ENCODE measurements at places on chromosomes 11 and 22.

DNA sequence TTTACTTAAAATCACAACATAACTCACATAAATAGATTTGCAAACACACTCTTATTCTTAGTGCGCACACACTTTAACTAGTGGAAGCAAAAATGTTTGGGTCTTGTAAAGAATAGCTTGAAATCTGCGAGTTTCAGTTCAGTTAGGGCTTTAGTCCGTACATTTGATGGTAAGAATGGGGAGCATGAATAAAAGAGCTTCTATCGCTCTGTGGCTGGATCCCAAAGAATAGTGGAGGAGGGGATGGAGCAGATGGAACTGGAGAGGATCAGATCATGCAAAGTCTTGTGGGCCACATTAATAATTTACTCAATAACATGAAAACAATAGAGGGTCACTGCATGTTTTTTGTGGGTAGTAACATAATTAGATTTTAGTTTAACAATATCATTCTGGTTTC lies 44.3 kb downstream of the DNHD1 start:
- H3K27ac ChIP-seq = no peak overlapping the region
- no peaks in the 10 kb centered on the region for H3K27me3 ChIP-seq
- peaks cover 18% of the 10 kb centered on the region for H3K4me1 ChIP-seq
- peaks cover 2% of the 10 kb centered on the region for H3K36me3 ChIP-seq
- DNase-seq = no peak

DNA sequence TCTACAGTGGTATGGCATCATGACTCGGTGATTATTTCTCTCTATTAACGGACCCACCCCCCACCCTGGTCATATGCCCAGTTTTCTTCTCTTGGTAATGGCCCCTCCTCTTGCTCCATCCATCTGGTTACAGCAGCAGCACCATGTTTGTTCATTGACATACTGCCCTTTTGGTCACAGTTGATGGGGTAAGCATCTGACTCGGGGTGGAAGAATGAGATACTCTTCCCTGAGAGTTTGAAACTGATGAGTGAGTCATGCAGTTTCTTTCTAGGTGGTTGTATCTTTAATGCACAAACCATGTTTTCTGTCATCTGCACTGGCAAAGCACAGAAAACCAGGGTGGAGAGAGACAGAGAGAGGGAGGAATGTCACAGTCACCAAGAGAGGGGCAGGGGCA lies 126.0 kb downstream of the SYN3 start:
- no peaks in the 10 kb centered on the region for H3K4me1 ChIP-seq
- H3K36me3 ChIP-seq = peaks cover 3% of the 10 kb centered on the region
- H3K27me3 ChIP-seq = peaks cover 6% of the 10 kb centered on the region
- DNase-seq = no peak
- H3K4me3 ChIP-seq = no peak overlapping the region
- no peak overlapping the region for H3K27ac ChIP-seq

- H3K27me3 ChIP-seq = peaks cover 27% of the 10 kb centered on the region
- peaks cover 8% of the 10 kb centered on the region for H3K36me3 ChIP-seq
- no peak overlapping the region for H3K4me3 ChIP-seq
- DNase-seq = no peak
- peaks cover 29% of the 10 kb centered on the region for H3K4me1 ChIP-seq
Measured at GRCh38 chr11:118056806-118057205, 20.1 kb upstream of the TMPRSS4 start.

GRCh38 chr11:77332259-77332658 lies 30.8 kb upstream of the GDPD4 start:
- DNase-seq = no peak
- H3K36me3 ChIP-seq = peaks cover 2% of the 10 kb centered on the region
- no peak overlapping the region for H3K4me3 ChIP-seq
- no peaks in the 10 kb centered on the region for H3K4me1 ChIP-seq
- no peak overlapping the region for H3K27ac ChIP-seq

GRCh38 chr11:62142043-62142375 lies 18.2 kb downstream of the INCENP start:
- H3K27ac ChIP-seq = no peak overlapping the region
- H3K27me3 ChIP-seq = no peaks in the 10 kb centered on the region
- DNase-seq = no peak
- no peak overlapping the region for H3K4me3 ChIP-seq
- H3K4me1 ChIP-seq = peaks cover 3% of the 10 kb centered on the region

DNA sequence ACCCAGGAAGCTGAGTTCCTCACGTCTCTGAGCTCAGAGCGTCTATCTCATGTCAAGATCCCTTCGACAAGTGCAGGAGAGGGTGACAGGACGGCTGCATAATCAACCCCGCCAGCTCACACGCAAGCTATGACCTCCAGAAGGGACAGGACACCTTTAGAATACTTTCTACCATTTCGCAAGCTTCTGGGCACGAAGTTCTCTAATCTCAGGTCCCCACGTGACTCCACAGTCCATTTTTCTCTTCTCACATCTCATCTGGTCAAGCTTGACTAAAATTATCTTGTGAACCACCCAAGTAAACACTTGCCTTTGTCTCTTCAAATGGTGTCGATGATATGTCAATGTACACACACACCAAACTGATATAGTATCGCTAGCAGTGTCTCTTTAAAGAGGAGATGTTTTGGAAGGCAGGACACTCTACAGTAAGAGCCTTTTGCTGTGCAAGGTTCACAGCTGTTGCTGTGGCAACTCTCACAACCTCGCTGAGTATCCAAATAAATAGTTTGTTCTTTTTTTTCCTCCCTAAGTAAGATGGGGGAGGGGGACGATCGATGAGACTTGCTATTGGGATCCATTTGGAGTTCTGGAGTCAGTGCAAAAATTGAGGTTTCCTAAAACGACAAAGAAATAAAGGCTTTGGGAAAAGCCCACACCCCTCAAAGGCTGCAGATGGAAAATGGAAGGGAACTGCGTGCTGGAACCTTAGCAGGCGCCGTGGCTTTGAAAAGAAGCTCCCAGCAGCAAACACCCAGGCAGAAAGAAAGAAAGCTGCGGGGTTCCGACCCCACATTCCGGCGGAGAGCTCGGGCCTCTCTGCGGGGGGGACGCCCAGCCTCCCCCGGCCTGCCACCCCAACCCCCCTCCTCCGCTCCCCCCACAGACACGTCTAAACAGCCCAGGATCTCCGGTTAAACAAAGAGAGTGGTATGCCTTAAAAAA lies 215.4 kb upstream of the UBASH3B start:
- H3K27ac ChIP-seq = no peak overlapping the region
- H3K36me3 ChIP-seq = no peaks in the 10 kb centered on the region
- H3K4me3 ChIP-seq = no peak overlapping the region
- H3K27me3 ChIP-seq = peaks cover 19% of the 10 kb centered on the region
- H3K4me1 ChIP-seq = no peaks in the 10 kb centered on the region
- DNase-seq = no peak

GRCh38 chr11:69003301-69003865 lies 9.7 kb downstream of the MRGPRF start:
- DNase-seq = no peak
- H3K36me3 ChIP-seq = peaks cover 5% of the 10 kb centered on the region
- H3K4me3 ChIP-seq = no peak overlapping the region
- H3K27ac ChIP-seq = no peak overlapping the region
- H3K4me1 ChIP-seq = no peaks in the 10 kb centered on the region

DNA sequence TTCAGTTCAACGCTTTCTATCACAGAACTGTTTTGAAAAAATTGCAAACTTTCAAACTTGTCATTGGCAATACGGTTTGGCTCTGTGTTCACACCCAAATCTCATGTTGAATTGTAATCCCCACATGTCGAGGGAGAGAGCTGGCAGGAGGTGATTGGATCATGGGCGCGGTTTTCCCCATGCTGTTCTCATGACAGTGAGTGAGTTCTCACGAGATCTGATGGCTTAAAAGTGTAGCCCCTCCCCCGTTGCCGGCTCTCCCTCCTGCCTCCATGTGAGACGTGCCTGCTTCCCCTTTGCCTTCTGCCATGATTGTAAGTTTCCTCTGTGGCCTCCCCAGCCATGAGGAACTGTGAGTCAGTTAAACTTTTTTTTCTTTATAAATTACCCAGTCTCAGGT lies 1144.0 kb downstream of the BRD1 start:
- DNase-seq = no peak
- H3K4me1 ChIP-seq = no peaks in the 10 kb centered on the region
- no peak overlapping the region for H3K27ac ChIP-seq
- no peaks in the 10 kb centered on the region for H3K27me3 ChIP-seq

DNA sequence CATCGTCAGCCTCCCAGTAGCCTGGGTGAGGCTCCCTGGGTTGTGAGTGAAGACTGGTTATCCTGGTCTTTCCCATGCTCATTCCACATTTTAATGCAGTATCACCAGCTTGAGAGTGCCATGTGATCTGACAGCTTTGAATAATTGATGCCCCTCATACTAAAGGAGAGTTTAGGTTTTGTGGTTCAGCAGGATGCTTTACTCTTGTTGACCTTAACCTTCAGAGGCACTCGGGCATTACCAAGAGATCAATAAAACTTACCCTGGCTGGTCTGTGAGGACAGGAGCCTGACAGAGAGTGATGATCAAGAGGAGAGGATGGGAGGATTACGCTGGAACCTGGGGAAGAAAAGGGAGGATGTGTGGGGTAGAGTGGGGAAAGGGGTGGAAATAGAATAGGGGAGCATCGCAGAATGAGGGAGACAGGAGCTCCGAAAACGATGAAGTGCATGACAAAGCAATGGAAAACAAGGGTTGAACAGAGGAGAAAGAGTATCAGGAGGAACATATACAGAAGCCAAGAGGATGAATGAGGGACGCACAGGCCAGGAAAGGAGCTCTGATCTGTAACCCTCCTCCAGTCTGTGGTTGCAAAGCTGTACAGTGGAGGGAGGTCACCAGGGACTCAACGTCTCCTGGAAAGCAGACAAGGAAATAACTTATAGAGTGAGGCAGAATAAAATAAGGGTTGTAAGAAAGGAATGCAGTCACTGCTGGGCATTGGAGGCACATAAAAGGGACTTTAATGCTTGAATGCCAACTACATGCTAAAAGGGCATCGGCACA lies 594.5 kb downstream of the NTM start:
- no peak overlapping the region for H3K27ac ChIP-seq
- H3K27me3 ChIP-seq = no peaks in the 10 kb centered on the region
- no peak for DNase-seq
- H3K4me3 ChIP-seq = no peak overlapping the region

- H3K4me3 ChIP-seq = no peak overlapping the region
- DNase-seq = no peak
- H3K36me3 ChIP-seq = peaks cover 2% of the 10 kb centered on the region
- no peaks in the 10 kb centered on the region for H3K27me3 ChIP-seq
- peaks cover 4% of the 10 kb centered on the region for H3K4me1 ChIP-seq
- no peak overlapping the region for H3K27ac ChIP-seq
Measured at GRCh38 chr11:66789097-66789890, 53.9 kb upstream of the RCE1 start.

- H3K27ac ChIP-seq = no peak overlapping the region
- H3K36me3 ChIP-seq = no peaks in the 10 kb centered on the region
- no peaks in the 10 kb centered on the region for H3K4me1 ChIP-seq
- no peak overlapping the region for H3K4me3 ChIP-seq
Measured at GRCh38 chr11:130511765-130512164, 63.3 kb downstream of the ADAMTS15 start.

DNA sequence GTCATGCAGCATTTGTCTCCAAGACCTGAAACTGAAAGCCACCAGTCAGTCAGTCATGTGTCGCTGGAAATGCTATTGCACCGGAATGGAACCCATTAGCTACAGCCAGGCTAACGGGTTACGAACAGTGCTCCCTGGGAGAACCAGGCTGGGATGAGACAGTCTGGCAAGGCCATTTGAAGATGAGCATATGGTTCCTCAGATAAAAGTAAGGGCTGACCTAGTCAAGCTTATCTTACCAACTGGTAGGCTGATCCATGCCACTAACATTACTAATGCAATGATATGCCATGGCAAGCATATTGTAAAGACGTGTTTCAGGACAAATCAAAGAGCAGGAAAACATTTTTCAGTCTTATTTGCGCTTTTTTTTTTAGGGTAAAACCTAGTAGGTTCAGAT lies 28.4 kb downstream of the NAP1L4 start:
- H3K36me3 ChIP-seq = peaks cover 8% of the 10 kb centered on the region
- no peak for DNase-seq
- H3K27ac ChIP-seq = no peak overlapping the region
- H3K4me1 ChIP-seq = peaks cover 30% of the 10 kb centered on the region
